ENCODE measurements at places on chromosomes 2 and 18.

- DNase-seq, result no peak
Measured at GRCh38 chr18:57051657-57052044, 95.2 kb upstream of the BOD1L2 start.

- DNase-seq, result no peak
Measured at GRCh38 chr2:231277962-231278361, 79.5 kb downstream of the ARMC9 start.

GRCh38 chr2:41920812-41921211, 127.0 kb upstream of the PKDCC start:
- DNase-seq, result no peak

DNA sequence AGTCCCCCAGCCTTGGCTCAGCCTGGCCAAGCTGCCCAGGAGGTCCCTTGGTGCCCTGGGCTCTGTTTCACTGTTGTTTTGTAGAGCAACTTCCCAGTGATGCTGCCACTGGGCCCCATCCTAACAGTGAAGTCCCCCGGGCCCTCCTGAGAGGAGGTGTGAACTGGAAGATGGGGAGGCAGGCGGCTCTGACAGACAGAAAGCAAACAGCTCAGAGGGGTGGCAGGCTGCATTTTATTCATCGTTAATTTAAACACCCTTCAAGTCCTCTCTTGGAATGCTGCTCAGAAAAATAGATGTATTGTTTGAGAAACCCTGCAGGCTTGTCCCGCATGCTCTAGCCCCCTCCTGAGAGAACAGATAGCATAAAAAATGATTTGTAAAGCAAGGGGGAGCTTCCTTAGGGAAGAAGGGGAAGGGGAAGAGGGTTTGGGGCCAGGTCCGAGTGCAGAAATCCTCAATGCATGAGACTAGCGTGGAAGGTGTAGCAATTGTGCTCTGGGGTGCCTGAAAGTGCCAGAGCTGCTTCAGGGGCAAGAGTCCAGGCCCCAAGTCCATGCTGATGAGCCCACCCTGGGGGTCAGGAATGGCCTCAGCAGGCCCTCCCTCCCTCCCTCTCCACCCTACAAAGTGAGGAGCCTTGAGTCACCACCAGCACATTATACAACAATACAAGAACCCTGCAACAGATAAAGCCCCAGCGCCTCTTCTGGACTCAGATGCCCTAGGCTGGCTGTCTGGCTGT, 113.6 kb downstream of the MSH2 start:
- DNase-seq, result no peak

DNA sequence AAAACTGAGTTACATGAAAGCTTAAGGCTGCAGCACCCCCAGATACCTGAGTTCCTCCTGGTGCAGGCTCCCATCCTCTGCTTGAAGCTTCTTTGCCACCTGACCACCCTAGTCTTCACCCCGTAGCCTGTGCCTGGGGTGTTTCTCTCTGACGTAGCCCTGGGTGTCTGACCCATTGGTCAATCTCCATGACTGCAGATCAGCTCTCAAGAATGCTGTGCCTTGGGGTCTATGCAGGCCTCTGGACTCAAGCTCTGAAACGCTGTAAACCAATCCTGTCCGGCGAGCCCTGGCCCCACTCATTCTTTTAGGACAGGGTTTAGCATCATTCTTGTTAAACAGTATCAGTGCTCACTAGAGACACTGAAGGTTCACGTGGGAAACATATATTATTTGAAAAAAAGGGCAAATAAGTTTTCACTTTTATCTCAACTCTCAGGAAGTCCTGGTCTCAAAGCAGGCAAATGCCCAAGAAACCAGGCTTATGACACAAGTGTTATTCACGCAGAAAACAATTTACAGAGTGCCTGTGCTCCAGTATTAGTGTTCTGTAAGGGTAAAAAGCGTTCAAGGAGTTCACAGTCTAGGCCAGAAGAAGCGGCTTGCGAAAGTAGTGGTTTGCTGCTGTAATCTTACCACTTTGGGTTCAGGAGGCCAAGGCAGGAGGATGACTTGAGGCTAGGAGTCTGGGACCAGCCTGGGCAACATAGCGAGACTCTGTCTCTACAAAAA, 22.8 kb upstream of the PPP4R1 start:
- no peak for DNase-seq

DNA sequence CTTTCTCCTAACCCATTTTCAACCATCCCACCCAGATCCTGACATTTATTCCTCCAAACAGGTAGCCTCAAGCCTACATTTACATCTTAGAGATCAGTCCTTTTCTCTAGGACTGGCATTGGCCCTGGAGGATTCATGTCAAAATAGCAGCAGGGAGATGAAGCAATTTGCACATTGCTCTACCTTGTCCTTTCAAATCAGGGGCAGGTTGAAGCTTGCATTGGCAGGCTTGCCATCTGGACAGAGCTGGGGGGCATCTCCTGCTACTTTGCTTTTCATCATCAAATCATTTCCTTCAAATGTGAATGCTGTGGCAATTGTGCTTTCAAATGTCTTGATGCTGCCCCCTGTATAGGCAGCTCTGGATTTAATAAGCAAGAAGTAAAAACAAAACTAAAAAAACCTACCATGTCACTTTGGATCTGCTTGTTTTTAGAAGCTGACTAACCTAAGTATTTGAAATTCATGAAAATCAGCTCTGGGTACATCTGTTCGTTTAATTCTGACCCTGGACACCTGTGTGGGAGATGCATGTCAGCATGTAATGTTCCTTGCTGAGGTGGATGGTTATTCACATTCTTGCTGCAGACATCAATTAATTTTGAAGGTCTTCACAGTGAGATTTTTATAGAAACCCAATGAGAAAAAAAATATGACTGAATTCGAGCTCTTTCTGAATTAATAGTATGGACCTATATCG, 47.9 kb downstream of the KIF5C start:
- DNase-seq, result no peak

- DNase-seq, result no peak
Measured at GRCh38 chr2:231241755-231242507, 43.5 kb downstream of the ARMC9 start.

DNA sequence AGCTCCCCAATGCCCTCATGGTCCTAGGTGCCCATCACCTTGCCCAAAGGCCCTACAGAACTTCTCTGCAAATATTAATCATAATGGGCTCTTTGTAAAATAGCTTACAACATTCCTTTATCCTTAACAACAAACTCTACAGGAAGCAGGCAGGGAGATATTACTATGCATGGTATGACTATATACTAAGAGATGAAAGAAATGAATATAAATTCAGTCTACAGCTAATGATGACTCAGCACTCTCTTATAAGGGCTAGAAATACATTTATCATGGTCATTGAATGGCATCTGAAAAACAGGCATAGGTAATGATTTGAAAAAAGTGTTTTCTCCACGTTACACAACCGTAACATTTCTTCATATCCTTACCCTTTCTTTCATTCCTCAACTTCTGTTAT, 254.8 kb upstream of the DSEL start:
- DNase-seq, result no peak
